EL (cell line): ENCODE measurements at places on chromosomes 4 and X.
A peak's percentile ranks its signal among the peaks of the same experiment; 100 is the strongest.

DNA sequence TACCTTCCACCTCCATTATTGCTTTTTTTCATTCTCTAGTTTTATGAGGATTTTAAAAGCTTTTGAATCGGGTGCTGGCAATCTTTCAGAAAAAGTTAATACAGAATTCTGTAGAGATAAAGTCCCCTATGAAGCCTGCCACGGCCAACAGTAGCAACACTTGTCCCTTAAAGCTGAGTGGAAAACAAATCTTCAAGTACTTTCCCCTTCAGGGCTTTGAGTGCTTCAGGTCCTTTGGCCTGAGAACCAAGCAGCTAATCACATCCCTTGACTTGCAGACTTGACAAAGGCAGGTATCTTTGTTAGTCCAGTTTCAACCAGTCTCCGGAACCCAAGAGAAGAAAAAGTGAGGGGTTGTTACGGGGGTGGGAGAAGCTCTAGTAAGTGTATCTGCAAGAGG, 144.4 kb downstream of the ATG4A start:
- DNase-seq, result no peak

GRCh38 chr4:104878936-104879335, 267.7 kb upstream of the TET2 start:
- DNase-seq, result no peak

GRCh38 chr4:135269125-135269890, 1067.7 kb upstream of the PABPC4L start:
- no peak for DNase-seq

- peak; percentile 52 for DNase-seq
Measured at GRCh38 chrX:39633293-39633692, 464.5 kb downstream of the BCOR start.

- no peak for DNase-seq
Measured at GRCh38 chr4:96993560-96993959, 1149.7 kb downstream of the STPG2 start.

GRCh38 chrX:153539979-153540358, 22.5 kb downstream of the ATP2B3 start:
- DNase-seq, result no peak

DNA sequence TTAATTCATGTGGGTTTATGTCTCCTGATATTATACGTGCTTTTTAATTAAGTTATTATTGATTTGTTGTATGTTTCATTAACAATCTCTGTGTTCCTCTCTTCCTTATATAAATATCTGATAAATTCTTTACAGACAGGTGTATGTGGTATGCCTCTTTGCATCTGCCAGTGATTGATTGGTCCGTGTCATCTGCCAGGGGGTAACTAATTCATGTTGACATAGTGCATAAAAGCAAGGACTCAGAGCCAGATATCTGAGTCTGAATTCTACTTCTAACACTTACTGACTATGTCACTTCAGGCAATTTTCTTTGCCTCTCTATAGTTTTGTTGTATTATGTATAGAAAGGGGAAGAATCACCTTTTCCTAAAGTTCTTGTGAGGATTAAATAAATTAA, 5.2 kb upstream of the AMBN start:
- no peak for DNase-seq

DNA sequence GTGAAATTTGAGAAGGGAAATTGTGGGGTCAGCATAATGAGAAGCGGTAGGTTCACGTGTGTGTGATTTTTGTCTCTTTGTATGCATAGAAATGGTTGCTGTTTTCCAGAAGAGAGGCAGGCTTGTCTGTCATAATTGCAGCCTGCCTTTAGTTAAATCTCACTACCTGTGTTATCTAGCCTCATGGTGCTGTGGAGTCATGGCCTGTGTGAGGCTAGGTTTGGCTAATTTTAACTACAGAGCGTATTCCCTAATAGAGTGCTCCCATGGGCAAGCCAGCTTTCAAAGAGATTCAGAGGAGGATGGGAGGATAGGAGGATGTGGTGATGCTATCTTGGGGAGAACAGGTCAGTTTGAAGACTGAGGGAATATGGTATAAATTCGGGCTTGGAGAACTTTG, 23.6 kb downstream of the UPRT start:
- DNase-seq, result no peak

- no peak for DNase-seq
Measured at GRCh38 chr4:169260217-169260866, 10.4 kb downstream of the SH3RF1 start.

GRCh38 chrX:139204898-139205667, 325.5 kb upstream of the F9 start:
- no peak for DNase-seq

- DNase-seq, result peak; percentile 89
Measured at GRCh38 chr4:98516042-98516440, 142.4 kb downstream of the TSPAN5 start.

DNA sequence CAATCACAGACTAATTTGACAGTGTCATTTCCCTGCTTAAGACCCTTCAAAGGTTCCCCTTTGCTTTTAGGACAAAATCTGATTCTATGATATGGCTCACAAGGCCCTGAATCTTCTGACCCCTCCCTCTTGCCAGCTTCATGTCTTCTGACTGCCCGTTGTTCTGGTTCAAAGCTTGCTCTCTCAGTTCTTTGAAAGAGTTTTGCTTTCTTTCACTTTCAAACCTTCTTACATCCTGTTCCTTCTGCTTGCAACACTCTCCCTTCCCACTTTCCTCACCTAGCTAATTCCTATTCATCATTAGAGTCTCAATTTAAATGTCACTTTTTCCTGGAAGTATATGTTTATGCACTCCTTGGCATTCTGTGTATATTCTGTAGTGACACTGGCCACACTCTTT, 299.2 kb downstream of the IDS start:
- no peak for DNase-seq

GRCh38 chr4:40292313-40292759, 42.8 kb upstream of the CHRNA9 start:
- DNase-seq, result peak; percentile 26

- no peak for DNase-seq
Measured at GRCh38 chr4:56197387-56197786, 189.9 kb downstream of the AASDH start.

DNA sequence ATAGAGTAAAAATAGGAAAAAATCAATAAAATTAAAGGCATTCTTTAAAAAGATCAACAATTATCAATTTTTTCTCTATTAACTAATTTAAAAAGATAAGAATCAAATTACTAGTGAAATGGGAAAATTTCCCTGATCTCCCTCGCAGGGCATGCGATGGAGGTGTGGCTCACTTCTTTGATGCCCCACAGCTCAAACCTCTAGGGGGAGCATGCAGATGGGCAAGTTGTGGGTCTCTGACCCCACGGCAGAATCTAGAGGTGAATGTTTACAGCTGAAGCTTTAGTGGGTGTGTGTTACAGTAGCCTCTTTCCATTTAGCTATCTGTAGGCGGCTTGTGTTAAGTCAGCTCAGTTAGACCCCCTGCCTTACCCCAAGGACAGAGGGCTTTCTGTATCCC, 1348.8 kb downstream of the PCDH18 start:
- no peak for DNase-seq

GRCh38 chr4:1171311-1172227, 814 bp downstream of the SPON2 start:
- no peak for DNase-seq

GRCh38 chr4:964346-965025, 8.9 kb downstream of the DGKQ start:
- no peak for DNase-seq

- DNase-seq, result no peak
Measured at GRCh38 chr4:57040510-57040909, 61.8 kb downstream of the POLR2B start.

DNA sequence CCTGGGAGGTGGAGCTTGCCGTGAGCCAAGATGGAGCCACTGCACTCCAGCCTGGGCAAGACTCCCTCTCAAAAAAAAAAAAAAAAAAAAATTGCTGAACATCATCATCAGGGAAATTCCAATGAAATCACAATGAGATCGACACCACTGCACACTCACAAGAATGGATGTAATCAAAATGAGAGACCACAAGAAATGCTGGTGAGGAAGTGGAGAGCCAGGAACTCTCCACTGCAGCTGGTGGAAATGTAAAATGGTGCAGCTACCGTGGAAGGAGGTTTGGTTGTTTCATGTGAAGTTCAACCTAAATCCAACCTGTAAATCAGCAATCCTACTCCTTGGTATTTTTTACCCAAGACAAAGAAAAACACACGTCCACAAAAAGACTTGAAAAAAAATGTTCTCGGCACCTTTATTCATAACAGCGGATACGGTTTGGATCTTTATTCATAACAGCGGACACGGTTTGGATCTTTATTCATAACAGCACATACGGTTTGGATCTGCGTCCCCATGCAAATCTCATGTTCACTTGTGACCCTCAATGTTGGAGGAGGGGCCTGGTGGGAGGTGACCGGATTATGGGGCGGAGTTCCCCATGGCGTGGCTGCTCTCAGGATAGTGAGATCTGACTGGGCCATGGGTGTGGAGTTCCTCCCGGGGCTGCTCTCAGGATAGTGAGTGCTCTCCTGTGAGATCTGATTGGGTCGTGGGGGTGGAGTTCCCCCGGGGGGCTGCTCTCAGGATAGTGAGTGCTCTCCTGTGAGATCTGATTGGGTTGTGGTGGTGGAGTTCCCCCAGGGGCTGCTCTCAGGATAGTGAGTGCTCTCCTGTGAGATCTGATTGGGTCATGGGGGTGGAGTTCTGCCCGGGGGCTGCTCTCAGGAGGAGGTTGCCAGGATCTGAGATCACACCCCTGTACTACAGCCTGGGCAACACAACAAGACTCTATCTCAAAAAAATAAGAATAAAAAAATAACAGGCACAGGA, 7.7 kb downstream of the GAK start:
- peak; percentile 48 for DNase-seq

- DNase-seq, result peak; percentile 27
Measured at GRCh38 chrX:84469226-84469625, 33.0 kb downstream of the HDX start.

DNA sequence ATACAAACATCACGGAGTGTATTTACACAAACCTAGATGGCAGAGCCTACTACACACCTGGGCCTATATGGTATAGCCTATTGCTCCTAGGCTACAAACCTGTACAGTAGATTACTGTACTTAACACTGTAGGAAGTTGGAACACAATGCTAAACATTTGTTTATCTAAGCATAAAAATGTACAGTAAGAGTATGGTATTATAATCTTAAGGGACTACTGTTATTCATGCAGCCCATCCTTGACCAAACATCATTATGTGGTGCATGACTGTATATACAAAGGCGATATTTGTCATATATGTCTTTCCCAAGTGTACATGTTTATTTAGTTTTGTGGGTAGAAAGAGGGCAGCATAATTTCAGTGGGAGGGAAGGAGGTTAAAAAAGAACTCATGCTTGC, 177.7 kb upstream of the FSTL5 start:
- no peak for DNase-seq

- DNase-seq, result no peak
Measured at GRCh38 chr4:68466751-68467150, 19.5 kb downstream of the TMPRSS11E start.

DNA sequence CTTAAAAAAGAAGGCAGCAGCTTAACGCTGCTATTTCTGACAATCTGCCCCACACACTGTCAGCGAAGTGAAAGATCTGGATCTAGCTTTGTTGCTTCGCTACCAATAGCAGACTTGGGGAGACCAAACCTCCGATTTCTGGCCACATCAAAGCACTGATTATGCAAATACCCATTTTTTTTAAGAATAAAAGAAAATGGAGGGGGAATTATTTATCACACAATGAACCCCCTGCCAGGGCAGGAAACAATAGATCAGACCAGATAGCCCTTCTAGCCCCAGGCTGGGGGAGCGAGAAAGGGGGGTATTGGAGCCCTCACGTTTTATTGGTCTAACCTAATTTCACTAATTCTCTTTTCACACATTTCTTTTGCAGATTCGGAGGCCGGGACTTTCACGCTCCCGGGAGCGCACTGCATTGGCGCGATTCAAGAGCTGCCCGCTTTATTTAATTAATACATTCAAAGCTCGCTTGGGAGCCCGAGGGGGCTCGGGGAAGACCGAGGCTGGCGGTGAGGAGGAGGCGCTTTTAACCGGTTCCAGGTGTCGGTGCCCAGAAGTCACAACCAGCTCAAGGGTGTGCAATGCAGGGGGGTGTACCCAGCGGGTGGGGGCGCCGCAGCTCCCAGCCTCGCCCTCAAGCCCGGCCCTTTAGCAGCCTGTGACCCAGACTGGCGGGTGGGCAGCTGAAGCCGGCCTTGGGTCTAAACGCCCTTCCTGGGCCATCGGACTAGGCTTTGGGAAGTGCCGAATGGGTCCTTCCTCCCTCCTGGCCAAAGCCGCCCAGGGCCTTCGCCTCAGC, 5.5 kb downstream of the NEUROG2 start:
- no peak for DNase-seq

DNA sequence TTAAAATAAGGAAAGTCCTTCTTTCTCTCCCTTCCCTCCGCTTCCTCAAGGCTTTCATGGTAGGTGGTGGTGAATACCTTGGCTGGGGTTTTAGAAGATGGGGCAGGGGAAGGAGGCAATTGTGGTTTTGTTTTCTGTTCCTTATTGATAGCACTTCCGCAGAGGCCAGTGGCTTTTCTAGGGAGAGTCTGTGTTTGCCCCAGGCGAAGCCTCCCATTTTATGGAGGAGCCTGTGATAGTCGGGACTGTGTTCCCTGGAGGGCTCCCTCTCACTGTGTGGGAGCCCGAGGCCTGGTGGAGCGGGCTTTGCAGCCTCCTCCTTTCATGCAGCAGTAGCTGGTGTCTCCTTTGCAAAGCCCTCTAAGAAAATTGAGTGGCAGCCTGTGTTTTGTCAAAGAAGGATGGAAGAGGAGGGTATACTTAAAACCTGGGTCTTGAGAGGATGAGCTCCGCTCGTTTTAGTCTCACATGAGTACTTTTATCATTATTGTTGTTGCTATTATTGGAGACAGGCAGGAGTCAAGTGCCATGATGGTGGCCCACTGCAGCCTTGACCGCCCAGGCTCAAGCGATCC, 29.8 kb upstream of the STOX2 start:
- DNase-seq, result no peak

GRCh38 chrX:118566359-118566758, 70.7 kb downstream of the DOCK11 start:
- DNase-seq, result peak; percentile 58

DNA sequence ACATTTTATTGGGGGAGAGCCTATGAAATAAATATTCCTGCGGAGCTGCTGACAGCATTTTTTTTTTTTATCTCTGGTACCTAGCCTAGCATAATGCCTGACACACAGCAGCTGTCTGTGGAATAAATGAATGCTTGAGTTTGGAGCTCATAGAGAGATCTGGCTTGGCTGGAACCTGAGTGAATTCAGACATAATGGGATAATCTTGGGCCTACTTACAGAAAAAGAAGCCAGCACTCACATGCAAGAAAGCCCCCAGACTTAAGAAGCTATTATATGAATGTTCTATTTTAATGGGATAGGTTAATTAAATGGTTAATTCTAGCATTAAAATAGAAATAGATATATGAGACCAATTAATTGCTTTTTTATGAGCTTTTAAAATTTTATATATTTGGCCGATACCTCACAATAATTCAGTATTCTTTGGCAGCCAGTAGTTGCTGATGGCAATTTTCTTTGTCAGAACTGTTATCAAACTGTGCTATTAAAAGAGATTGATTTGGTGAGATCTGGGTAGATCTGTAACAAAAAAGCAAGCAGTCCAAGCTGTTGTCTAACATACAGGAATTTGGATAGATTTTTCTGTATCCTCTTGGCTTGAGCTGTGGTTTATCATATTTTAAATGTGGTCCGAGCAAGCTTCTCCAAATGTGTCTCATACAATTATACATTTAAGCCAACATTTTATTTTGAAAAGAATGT, 654.2 kb downstream of the PCDH7 start:
- no peak for DNase-seq
